Forelimb muscle (tissue), 1 donor: ENCODE measurements at places on chromosomes 4 and X. TPM values are rescaled to one million over a fixed set of nuclear protein-coding genes. Genes with fewer than 3 reads are reported as not detected.

HS6ST2 gene
- polyA plus RNA-seq: 46.5 TPM

GLUD2 gene
- 2.5 TPM for polyA plus RNA-seq

CTAG2 gene
- not detected for polyA plus RNA-seq

DNA sequence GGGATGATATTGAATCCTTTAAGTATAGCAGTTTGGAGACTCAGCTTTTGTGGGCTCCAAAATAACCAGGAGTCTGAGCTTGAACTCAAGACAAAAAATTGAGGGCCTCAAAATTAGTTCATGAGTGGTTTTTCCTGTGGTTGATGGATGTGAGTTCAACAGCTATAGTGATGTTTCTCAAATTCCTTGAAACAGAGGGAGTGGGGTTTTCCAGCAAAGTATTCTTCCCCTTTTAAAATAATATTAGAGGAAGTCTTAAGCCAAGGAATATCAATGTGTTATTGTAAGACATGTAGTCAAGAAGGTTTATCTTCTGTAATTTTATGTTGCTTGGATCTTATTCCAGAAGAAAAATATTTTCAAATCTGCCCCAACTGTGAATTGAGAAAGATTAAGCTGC is 10.6 kb downstream of the OTC start:
- DNase-seq: no peak

GRCh38 chr4:153210727-153211126 is 6.5 kb downstream of the TRIM2 start:
- no peak for DNase-seq

DNA sequence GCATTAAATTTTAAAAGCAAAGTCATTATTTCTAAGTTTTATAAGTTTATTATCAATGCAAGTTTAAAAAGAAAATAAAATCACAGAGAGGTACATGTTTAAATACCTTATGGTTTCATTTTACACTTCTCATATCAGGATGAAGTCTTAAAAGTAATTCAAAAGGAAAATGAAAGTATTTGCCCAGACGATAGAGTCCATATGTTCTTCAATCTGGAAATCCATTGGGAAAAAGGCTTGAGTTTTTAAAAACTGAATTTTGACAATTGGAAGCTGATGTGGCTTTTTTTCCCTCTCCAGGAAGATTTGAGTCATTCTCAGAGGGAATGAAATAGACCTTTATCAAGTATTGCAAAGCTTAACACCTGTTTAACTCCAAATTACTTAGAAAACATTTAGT is 37.1 kb downstream of the MAB21L2 start:
- DNase-seq: peak; percentile 29
